ENCODE measurements at places on chromosomes 1 and 21.
A peak's percentile ranks its signal among the peaks of the same experiment; 100 is the strongest.

DNA sequence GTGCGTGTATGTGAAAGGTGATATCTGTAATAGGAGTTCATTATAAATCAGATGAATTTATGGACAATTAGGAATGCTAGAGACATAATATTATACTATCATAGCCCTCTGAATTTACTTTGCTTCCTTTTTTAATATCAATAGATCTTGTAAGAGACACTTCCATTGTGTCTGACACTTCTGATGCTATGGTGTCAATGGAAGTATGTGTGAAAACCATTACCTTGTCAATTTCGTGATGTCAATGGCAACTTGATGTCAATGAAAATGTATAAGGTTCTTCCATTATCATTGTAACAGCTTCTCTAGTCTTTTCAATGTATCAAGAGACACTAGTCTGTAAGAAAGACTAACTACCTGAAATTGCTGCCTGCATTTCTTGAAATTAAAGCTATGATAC is 296.8 kb upstream of the DPYD start:
- DNase-seq: no peak

- DNase-seq: peak; percentile 46
Measured at GRCh38 chr1:31704271-31705079, 658 bp upstream of the COL16A1 start.

DNA sequence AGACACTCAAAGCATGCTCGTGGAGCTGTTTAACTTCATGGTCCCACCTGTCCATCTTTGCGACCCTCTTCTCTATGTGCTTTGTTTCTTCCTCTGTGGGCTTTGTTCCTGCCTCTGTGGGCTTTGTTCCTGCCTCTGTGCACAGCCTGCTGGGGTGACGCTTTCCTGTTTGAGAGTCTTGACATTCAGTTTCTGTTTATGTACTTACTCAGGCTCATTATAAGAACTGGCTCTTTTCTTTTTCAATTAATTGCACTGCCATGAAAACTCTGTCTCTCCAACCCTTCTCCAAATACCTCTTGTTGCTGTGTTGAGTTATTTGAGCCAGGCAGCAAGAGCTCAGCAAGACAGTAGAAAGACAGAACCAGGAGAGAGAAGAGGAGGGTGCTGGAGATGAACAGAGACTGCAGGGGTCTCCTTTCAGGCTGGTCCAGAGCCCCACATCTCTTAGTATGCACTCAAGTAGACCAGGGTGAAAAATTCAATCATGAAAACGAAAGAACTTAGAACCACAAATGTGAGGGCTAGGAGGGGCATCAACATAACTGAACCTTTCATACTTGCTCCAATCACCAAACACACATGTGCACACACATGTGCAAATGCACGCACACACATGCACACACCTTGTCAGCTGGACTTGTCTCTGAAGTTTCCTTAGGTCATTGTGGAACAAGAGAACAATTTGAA is 88.3 kb upstream of the SGIP1 start:
- DNase-seq: no peak

DNA sequence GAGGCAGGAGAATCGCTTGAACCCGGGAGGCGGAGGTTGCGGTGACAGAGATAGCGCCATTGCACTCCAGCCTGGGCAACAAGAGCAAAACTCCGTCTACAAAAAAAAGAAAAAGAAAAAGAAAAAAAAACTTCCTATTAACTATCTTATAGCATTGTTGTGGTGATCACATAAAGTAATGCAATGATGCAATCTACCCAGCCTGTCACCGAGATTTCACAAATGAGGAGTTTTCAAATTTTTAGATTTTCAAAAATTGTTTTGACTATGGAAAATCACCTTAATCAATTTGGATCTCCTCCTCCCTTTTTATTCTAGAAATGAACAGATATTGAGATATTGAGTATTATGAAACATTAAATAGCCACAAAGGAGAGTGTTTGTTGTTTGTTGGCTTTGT is 8.0 kb downstream of the FMO5 start:
- DNase-seq: no peak

- peak; percentile 95 for DNase-seq
Measured at GRCh38 chr21:45366931-45367401, 38.0 kb upstream of the COL18A1 start.

DNA sequence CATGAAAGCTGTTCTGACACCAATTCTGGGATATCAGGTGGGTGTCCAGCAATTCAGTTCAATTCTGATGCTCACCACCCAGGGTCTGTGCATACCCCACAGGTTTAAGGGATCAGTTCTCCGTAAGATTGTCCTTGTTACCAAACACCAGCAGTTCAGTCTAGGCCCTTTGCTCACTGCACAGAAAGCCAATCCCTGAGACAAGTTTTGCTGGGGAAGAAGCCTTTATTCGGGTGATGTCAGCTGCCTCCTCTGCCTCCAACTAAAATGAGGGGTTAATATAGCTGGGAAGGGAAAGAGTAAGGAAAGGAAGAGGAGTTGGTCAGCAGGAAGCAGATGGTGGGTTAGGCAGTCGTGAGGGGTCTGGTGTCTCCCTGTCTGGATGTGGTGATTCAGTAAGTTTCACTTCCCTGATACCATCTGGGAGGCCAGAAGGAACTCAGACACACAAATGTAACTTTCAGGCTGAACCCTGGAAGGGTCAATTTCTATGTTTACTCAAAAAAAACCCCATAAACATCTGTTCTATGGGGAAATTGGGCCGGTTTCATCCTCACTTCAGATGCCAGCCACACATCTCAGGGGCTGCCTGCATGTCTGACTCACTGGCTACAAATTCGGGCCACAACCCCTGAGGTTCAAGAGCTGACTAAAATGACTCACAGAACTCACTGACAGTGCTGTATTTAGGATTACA is 83.3 kb upstream of the PGBD5 start:
- DNase-seq: peak; percentile 9

DNA sequence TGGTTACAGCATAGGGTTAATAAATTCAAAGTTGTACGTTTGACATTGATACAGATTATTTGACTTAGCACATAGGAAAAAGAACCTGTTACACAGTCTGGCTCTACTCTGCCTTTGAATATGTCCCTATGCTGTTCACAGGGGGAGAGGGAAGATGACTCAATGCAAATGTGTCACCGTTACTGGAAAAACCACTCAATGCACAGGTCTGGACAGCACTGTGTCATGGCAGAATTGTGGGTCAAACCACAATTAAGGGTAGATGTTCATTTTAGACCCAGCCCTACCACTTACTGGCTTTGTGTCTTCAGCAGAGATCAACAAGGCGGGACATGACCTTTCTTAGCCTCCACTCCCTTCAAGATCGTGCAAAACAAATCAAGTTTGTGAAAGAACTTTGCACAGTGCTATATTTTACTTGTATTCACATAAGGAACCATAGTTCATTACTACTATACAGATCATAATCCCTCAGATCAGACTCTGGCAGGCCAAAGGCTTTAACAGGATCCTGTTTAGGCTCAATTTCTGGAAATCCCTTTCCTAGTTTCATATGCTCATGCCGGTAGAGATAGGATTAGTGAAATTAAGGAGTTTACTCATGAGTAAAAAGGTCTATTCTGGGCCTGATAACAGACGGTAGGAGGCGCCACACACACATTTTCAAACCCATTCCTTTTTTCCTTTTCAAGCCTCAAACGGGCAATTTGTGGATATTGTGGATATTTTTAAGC is 22.1 kb downstream of the EIF2D start:
- DNase-seq: peak; percentile 79

- DNase-seq: no peak
Measured at GRCh38 chr1:208526613-208527125, 282.5 kb upstream of the PLXNA2 start.

All from foreskin fibroblast (primary cell).